ENCODE measurements at places on chromosomes 1 and 21.

- H3K4me3 ChIP-seq, result no peak overlapping the region
- no peaks in the 10 kb centered on the region for H3K36me3 ChIP-seq
- no peak for DNase-seq
- H3K27me3 ChIP-seq, result no peaks in the 10 kb centered on the region
- H3K27ac ChIP-seq, result no peak overlapping the region
- no peaks in the 10 kb centered on the region for H3K4me1 ChIP-seq
Observed at GRCh38 chr1:5220821-5221220, 566.4 kb downstream of the AJAP1 start.

DNA sequence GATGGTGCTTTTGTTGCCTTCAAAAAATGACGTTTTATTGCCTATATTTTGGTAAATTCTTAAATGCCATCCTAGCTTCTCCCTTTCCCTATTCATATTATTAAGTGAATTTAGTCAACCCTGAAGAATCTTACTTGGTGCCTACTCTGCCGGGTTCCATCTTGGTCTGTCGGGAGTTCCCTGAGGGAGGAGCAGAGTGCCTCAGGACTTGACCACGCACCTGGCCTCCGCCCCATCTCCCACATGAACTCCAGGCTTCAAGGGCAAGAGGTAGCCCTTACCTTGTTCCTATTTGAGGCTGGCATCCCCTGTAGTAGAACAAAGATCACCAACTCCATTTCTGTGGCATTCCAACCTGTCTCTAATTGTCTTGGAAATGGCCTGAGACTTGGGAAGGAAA is 21.5 kb downstream of the VANGL2 start:
- H3K27me3 ChIP-seq, result peaks cover 11% of the 10 kb centered on the region
- no peak overlapping the region for H3K27ac ChIP-seq
- DNase-seq, result no peak
- no peak overlapping the region for H3K4me3 ChIP-seq

GRCh38 chr1:243672539-243673074 is 177.4 kb downstream of the AKT3 start:
- no peaks in the 10 kb centered on the region for H3K36me3 ChIP-seq
- no peaks in the 10 kb centered on the region for H3K4me1 ChIP-seq
- DNase-seq, result no peak
- H3K27ac ChIP-seq, result no peak overlapping the region

DNA sequence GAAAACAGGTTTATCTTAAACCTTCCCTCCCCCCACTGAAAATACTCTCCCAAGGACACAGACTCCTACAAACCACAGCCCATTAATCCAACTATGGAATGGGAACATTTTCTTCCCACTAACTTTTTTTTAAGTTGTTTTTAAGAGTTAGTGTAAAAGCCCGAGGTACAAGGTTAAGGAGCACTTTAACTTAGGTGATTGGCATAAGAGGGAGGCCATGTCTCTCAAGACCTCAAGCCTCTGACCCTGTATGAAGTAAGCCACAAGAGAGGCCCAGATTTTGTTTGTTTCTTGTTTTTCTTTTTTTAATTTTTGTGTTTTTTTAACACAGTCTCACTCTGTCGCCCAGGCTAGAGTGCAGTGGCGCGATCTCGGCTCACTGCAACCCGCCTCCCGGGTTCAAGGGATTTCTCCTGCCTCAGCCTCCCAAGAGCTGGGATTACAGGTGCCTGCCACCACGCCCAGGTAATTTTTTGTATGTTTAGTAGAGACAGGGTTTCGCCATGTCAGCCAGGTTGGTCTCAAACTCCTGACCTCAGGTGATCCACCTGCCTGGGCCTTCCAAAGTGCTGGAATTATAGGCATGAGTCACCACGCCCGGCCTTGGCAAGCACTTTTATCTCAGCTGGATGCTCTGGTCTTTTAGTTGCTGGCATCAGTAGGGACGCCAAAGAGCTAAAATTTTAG is 14.4 kb downstream of the ARMH1 start:
- no peaks in the 10 kb centered on the region for H3K36me3 ChIP-seq
- no peak for DNase-seq
- no peak overlapping the region for H3K27ac ChIP-seq
- H3K27me3 ChIP-seq, result no peaks in the 10 kb centered on the region
- H3K4me1 ChIP-seq, result peaks cover 33% of the 10 kb centered on the region

DNA sequence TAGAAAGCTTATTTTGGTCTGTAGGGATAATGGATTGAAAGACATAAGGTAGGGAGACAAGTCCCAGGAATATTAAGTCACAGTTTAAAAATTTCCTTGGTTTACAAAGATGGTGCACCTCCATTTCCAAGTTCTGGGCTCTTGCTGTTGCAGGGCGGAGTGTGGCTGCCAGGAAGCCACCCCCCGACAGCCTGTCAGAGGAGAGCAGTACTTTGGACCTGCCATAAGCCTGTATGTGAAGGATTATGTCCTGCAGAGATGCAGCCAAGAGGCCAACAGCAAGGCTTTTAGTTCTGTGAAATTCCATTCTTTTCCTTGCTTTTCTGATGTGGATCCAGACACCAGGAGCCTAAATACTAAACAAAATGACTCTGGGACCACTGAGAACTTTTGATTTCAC is 31.9 kb upstream of the GTF2B start:
- peaks cover 6% of the 10 kb centered on the region for H3K36me3 ChIP-seq
- H3K27me3 ChIP-seq, result no peaks in the 10 kb centered on the region
- H3K27ac ChIP-seq, result peak overlapping the region; percentile 56
- H3K4me1 ChIP-seq, result peaks cover 45% of the 10 kb centered on the region
- H3K4me3 ChIP-seq, result no peak overlapping the region
- DNase-seq, result peak; percentile 57

GRCh38 chr1:193408782-193409293 is 222.4 kb upstream of the B3GALT2 start:
- H3K36me3 ChIP-seq, result no peaks in the 10 kb centered on the region
- H3K4me1 ChIP-seq, result no peaks in the 10 kb centered on the region
- no peak overlapping the region for H3K4me3 ChIP-seq
- no peaks in the 10 kb centered on the region for H3K27me3 ChIP-seq
- no peak overlapping the region for H3K27ac ChIP-seq
